ENCODE measurements at places on chromosomes 12 and 14.

DNA sequence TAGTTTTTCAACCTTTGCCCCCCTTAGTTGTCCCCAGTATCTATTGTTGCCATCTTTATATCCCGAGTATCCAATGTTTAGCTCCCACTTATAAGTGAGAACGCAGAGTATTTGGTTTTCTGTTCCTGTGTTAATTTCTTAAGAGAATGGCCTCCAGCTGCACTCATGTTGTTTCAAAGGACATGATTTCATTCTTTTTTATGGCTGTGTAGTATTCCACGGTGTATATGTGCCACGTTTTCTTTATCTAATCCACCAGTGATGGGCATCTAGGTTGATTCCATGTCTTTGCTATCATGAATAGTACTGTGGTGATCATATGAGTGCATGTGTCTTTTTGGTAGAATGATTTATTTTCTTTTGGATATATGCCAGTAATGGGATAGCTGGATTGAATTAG lies 72.0 kb downstream of the GCH1 start:
- DNase-seq: no peak

DNA sequence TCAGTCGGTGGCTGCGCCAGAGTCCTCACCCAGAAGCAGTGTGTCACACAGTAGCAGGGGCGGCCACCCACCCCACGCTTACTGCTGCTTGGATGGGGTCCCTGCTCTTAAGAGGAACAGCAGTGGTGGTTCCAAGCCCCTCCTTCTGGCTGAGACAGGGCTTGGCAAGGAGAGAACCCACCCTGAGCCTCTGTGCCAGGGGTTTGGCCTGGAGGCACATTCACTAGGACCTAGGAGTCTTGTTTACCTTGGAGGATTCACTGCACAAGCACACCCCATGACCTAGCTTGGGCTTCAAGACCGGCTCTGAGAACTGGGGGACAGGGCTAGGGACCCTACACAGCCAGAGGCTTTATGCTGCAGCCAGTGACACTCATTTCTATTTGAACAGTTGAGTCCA lies 78.6 kb downstream of the NT5DC3 start:
- DNase-seq: no peak

DNA sequence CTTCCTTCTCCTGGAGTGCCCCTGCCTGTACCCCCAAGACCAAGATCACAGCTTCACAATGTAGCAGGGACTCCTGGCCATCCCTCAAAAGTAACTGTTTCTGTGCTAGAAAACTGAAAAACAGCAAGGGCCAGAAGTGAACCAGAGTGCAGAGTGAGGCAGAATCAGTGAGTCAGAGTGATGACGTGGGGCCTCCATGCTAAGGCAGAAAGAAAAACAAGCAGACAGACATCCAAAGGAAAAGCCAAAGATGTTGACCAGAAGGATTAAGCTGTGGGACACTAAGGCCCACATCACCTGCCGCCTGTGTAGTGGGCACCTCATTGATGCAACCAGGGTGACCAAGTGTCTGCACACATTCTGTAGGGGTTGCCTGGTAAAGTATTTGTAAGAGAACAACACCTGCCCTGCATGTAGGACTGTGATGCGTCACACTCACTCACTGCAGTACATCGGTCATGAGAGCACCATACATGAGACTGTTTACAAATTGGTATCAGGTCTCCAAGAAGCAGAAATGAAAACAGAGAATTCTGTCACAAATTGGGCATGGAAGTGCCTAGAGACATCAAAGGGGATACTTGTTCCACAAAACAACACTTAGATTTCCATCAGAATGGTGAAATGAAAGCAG lies 51.2 kb downstream of the ARMH4 start:
- no peak for DNase-seq

GRCh38 chr12:58241099-58241498 lies 299.7 kb downstream of the ATP23 start:
- DNase-seq: no peak

GRCh38 chr14:92513966-92514843 lies 624 bp downstream of the RIN3 start:
- no peak for DNase-seq

Measured in stimulated activated CD8-positive, alpha-beta memory T cell treated with anti-CD3 and anti-CD28 coated beads, Interleukin-4, amount 100 ng/mL, for 4 hours (primary cell).